ENCODE measurements at places on chromosomes 2 and 18. TPM values are rescaled to one million over a fixed set of nuclear protein-coding genes. Genes with fewer than 3 reads are reported as not detected.

IL36RN gene
- not detected for polyA plus RNA-seq

VWC2L gene
- not detected for polyA plus RNA-seq

COQ10B gene
- polyA plus RNA-seq = 11.6 TPM

TMEM198 gene
- 0.49 TPM for polyA plus RNA-seq

GRCh38 chr2:162524192-162524591, 180.3 kb downstream of the GCA start:
- no peak for DNase-seq

- DNase-seq = no peak
Observed at GRCh38 chr2:240235149-240235803, 94.8 kb upstream of the OTOS start.

GRCh38 chr2:216194013-216194412, 84.9 kb downstream of the XRCC5 start:
- DNase-seq = no peak

GRCh38 chr2:232320443-232320803, 58.1 kb upstream of the ALPP start:
- DNase-seq = no peak

DNA sequence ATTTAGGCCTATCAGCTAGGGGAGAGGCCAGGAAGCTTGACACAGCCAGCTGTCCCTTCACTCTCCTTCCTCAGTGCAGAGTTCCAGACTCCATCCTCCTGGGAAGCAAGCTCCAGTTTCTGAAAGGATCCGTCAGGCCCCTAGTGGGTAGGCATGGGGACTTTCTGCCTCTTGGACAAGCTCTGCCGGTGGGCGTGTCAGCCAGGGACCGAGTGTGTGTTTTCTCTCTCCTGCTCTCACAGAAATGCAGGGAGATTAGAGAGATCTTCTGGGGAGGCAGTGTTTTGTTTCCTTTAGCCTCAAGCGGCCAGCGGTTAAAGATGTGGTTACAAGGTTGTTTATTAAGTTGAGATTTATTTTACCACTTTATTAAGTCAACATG, 29.9 kb upstream of the OTOS start:
- DNase-seq = peak; percentile 6

DNA sequence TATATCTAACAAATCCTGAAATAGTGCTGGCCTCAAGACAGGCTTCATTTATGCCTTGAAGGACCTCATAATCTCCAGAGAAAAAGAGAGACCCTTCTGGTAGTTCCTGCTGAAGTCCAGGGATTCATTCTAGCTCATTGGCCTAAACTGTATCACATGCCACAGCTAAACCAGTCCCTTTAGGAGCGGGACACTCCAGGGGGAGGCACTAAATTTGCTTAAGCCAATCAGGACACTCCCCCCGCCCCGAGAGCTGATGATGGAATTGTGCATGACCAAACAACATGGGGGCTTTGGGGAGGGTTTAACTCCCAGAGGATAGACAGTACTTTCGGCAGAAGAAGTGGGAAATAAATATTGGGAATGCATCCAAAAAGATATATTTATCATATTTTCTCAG, 36.4 kb upstream of the CXCR4 start:
- no peak for DNase-seq

DNA sequence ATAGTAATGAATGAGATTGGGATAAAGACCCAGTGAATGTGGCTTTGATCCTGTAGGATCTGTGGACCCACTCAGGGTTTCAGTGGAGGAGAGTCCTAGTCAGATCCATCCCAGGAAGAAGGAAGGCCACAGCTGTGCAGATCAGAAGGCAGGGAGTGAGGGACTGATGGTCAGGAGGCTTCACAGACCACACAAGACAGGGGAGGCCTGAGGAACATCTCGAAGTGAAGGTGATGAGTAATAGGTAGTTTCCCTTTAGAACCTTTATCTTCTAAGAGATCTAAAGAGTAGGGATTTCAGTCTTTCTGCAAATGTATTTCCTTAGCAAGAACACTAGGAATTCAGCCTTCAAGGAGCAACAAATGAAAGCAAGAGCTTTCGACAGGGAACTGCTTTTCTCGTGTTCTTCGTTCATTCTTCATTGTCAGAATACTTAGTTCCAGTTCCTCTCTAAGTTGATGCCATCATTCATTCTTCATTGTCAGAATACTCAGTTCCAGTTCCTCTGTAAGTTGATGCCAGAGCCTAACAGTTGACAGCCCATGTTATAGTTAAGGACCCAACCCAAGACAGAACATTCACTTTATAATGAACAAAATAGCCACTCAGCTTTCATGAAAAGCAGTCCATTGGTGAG, 150.2 kb upstream of the EPAS1 start:
- no peak for DNase-seq

- peak; percentile 18 for DNase-seq
Observed at GRCh38 chr18:45370255-45371010, 244.8 kb upstream of the SLC14A2 start.

GRCh38 chr2:234788841-234789240, 163.0 kb upstream of the SH3BP4 start:
- DNase-seq = no peak

DNA sequence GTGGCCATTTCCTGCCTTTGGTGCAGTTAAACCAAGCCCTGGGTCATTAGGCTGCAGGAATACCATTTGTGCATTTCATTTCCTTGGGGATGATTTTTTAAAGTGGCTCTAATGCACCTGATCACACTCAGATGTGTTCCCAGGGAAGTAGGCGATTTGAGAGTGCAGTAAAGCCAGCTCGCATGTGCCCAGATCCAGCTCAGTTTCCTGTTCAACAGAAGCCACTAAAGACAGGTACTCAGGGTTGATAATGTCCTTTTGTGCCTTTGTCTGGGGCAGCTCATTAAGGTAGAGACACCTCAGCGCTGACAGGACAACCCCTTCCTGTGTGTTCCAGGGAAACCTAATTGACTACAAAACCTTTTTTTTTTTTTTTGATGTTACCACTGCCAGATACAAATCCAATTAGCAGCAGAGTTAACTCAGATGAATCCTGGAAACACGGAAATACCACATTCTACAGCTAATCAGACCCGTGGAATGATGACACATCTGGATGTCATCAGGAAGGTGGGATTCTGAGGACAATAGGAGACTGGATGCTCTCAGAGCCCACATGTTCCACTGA, 15.2 kb upstream of the CHRNA1 start:
- DNase-seq = no peak

Measured in fibroblast of lung (primary cell).